ENCODE measurements at places on chromosomes 3 and 15. TPM values are rescaled to one million over a fixed set of nuclear protein-coding genes. Genes with fewer than 3 reads are reported as not detected.

Gene APPL1
- polyA plus RNA-seq = 20.2 TPM

Gene DPH3
- 12.4 TPM for polyA plus RNA-seq

Gene LSAMP
- 13.0 TPM for polyA plus RNA-seq

Gene IL5RA
- polyA plus RNA-seq = 0.63 TPM

Gene ISG20
- 11.5 TPM for polyA plus RNA-seq

Gene GOLGA6D
- polyA plus RNA-seq = 0.02 TPM

Gene ADAMTS7
- polyA plus RNA-seq = 2.1 TPM

Gene ZNF860
- polyA plus RNA-seq = 1.1 TPM

Gene PATL2
- polyA plus RNA-seq = 2.3 TPM

Gene CDHR4
- polyA plus RNA-seq = 0.16 TPM

Gene CHDH
- polyA plus RNA-seq = 0.88 TPM

Gene ABI3BP
- polyA plus RNA-seq = 62.5 TPM

Gene DPPA2
- not detected for polyA plus RNA-seq

Gene CHCHD6
- 24.4 TPM for polyA plus RNA-seq

Gene BFSP2
- not detected for polyA plus RNA-seq

Gene HLTF
- 11.3 TPM for polyA plus RNA-seq

Gene MYL3
- 0.63 TPM for polyA plus RNA-seq

All from ovary (tissue), 10 donors.